Activated CD4-positive, alpha-beta T cell treated with anti-CD3 and anti-CD28 coated beads, Interleukin-2, amount 50 U/mL, for 48 hours (primary cell): ENCODE measurements at places on chromosomes 5 and 9.

DNA sequence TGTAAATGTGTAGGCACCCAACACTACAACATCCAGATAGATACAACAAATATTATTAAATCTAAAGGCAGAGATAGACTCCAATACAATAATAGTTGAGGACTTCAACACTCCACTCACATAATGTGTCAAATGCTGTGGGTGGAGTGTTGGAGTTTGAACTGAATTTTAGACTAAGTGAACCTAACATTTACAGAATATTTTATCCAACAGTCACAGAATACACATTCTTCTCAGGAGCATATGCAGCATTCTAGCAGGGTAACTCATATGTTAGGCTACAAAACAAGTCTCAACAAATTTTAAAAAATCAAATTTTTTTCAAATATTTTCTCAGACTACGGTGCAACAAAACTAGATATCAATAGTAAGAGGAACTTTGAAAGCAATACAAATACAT is 648.7 kb upstream of the CDH18 start:
- DNase-seq = no peak

DNA sequence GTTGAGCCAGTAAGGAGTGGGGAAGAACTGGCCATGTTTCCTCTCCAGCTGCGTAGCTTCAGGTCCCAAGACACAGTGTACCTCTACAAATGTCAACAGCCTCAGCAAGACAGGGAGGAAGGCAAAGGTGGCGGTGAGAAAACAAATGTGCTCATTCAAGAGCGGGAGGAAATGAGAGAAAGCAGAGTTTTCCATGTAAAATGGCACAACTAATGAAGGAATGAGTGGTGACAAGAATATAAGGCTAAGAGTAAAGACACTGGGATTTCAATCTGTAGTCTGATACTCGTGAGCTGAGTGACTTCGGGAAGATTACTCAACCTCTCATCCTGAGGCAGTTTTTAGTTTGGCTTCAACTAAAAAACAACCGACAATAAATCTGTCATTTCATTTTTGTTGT is 67.6 kb downstream of the DPYSL3 start:
- no peak for DNase-seq

DNA sequence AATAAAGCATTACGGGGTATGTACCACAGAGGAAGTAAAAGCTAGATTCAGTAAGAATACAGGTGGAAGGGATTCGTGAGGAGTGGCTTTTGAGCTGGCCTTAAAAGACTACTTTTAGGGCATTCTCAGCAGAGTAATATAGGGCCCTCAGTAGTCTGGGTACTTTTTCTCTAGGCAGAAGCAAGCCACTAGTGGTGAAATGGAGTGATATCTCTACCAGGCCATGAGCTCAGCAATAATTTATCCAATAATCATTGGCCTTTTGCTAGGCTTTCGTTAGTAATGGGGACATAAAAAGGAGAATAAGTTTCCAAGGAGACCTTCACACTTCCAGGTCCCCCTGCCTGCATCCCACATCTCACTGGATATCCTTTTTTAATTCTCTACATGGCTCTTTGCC is 1.7 kb downstream of the POLR3G start:
- DNase-seq = no peak

- no peak for DNase-seq
These were observed 10.4 kb downstream of the TMOD1 start for GRCh38 chr9:97511655-97512427.

DNA sequence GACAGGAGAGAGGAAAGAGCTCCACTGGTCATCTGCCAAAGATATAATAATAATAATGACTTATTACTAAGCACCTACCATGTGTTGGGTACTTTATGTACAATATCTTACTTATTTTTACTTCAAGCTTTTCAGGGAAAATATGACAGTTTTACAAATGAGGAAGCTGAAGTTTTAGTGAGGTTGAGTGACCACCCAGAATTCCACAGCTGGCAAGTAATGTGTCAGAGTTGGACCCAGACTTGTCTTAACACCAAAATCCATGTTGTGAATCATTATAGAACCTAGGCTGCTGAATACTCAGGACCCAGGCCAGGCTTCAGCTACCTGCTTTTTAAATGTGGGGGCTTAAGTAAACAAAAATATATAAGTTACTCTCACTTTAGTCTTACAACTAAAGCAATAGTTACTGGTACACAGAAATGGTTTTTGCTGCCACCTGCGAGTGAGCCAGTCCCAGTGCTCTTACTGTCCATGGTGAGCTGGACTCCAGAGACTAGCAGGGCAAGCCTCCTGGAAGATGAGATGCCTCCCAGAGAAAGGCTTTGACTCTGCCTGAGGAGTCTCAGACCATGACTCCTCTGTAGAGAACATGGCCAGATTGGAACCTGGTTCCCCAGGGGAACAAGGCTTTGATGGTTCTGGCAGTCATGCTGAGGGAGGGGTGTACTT is 29.9 kb downstream of the RUSC2 start:
- DNase-seq = no peak

GRCh38 chr5:76838481-76839261 is 11.1 kb upstream of the S100Z start:
- no peak for DNase-seq

DNA sequence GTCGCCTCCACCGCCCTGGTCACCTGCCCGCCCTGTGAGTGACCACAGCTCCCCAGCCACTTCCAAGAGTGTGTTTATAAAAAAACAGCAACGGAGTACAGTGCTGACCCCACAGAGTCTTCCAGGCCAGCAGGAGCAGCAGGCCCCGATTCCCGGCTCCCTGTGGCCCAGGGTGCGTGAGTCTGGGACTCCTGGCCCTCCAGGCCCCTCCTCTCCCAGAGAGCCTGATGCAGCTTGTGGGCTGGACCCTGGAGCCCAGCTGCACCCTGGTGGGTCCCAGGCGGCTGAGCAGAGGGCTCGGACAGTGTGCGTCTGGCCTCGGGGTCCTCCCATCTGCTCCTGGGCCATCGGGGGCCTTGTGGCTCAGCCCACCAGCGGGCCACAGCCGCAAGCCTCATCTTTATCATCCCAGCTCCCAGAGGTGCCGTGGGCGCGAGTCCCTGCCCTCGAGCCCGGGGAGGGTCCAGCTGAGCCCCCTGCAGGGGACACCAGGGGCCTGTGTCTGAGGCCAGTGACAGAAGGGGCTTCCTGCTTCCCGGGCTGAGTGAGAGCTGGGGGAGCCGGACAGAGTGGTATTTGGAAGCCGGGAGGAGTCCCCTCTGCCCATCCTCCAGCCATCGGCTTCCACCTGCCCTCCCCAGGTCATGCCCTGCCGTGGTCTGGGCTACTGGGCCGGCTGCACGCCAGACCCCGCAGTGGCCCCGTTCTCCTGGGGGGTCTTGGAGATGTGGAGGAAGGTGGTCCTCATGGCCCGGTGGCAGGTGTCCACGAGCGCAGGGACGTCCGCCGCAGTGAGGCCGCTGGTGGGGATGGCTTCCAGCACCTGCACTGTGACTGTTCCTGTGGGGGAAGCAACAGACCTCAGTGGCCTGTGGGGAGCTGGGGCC is 10.6 kb downstream of the EGFL7 start:
- no peak for DNase-seq

GRCh38 chr5:93359960-93360305 is 221.1 kb downstream of the NR2F1-AS1 start:
- DNase-seq = no peak

DNA sequence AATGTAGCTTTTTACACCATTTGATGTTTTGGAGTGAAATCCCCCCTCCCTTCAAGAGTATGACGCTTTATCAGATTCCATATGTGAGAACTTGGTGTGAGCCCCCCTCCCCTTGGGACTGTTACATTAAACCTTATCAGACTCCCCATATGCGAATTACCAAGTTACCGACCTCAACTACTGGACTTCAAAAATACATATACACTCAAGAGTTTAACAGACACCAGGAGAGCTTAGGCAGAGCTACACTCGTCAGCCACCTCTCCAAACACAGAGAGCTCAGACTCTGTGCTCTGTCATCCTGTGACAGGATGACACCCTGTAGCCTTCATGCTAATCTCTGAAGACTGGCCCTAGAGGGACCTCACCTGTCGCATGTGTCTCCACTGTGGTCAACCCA is 50.2 kb downstream of the FAM114A2 start:
- DNase-seq = no peak

DNA sequence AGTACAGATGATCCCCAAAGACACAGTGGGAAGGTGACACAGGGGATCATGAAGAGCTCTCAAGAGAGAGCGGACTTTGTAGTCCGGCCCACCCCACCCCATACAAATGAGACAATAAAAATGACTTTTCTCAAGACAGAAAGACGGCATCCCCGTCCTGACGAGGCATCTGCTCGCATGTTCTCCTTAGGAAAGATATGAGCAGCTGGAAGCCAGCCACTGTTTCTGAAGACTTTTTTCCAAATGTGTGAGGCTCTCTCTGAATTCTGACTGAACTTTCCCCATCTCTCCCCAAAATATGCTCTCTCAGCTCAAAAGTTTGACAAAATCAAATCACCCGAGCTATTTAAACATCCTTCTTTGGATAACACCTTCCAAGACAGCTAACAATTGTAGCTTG is 105.2 kb downstream of the RFK start:
- no peak for DNase-seq

GRCh38 chr5:6861036-6861435 is 147.8 kb downstream of the TENT4A start:
- DNase-seq = no peak

GRCh38 chr5:142934051-142934762 is 164.0 kb downstream of the ARHGAP26 start:
- DNase-seq = no peak

GRCh38 chr9:106846857-106847256 is 16.1 kb upstream of the ZNF462 start:
- DNase-seq = no peak

DNA sequence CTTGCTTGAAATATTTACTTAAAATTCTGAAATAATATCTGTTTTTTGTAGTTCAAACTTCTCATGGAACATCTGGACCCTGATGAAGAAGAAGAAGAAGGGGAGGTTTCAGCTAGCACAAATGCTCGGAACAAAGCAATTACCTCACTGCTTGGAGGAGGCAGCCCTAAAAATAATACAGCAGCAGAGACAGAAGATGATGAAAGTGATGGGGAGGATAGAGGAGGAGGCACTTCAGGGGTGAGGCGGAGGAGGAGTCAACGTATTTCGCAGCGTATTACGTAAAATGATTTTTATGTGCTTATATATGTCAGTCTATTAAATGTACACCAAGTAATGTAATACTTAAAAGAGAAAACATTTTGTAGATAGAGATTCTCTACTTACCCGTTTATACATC is 185.4 kb downstream of the CPLANE1 start:
- DNase-seq = no peak

DNA sequence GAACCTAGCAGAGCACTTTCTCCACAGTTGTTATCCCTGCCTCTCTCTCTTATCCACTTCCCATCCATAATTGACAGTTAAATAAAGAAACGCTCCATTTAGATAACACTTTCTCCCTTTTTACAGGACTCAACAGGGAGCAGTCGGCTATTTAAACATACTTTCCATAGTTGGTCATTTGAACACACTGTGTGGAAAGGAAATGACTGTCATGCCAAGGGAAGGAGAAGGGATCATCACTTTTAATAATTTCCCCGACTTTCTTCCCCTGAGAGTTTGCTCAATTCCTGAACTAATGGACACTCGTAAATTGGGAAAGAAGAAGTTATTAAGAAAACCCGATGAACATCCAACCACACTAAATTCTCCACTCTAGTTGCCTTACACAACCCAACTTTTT is 400.8 kb upstream of the PTGER4 start:
- no peak for DNase-seq

GRCh38 chr5:111673891-111674626 is 82.9 kb downstream of the NREP start:
- no peak for DNase-seq

DNA sequence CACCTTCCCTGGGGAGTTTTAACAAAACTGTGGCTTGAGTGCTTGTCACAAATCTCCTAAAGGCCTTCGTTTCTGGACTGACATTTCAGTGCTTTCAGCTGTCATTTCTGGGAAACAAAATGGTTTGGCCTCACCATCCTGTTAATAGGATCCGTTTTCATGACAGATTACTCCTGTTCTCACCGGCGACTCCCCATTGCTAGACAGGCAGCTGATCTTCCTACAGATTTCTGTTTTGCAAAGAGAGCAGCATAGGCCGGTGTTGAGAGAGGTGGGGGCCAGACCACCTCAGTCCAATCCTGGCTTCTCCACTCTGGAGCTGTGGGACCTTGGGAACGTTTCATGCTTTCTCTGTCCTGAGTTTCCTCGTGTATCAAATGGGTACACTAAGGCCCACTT is 75.5 kb upstream of the OTULINL start:
- no peak for DNase-seq

DNA sequence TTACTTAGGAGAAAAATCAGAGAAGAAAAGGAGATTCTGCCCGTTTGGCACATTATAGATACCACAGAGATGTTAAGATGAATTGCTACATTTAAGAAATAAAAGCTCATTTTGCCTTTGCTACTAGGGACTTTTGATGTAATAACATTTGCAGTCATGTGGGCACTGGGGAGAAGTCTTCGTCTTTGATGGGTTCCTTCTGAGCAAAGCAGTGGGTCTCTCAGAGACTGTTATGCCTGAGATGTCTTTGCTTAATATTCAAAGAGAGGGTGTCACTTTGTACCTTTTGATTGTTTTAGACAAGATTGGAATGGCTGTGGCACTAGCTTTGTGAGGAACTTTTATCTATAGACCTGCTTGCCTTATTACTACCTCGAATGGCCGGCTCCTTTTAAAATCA is 25.0 kb downstream of the SLC25A25 start:
- DNase-seq = no peak

DNA sequence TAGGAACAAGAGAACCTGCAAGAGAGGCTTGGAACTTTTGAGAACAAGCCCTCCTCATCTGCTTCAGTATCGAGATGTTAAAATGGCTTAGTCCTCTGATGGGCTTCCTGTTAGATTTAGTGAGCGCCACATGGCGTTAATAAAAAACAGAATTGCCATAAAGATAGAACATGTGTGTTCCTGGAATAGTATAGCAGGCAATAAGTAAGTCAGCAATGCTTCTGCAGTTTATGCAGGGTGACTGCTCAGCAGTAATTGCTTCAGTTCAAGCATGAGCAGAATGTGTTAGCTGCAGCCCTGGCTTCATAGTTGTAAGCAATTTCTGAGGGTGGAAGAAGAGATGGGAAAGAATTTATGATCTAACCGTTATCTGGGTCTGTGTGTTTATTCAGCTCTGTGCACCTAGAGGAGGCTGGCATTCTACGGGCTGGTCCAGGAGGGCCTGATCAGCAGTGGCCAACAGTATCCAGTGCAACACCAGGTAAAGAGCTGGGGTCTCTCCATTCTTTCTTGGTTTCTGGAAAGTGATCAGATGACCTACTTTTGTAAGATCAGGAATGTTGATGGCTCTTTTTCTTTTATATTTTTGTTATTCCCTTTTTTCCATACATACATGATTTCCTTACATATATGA is 15.9 kb downstream of the PCDHAC2 start:
- no peak for DNase-seq
